ENCODE measurements at places on chromosomes 16 and 17.
A peak's percentile ranks its signal among the peaks of the same experiment; 100 is the strongest.

DNA sequence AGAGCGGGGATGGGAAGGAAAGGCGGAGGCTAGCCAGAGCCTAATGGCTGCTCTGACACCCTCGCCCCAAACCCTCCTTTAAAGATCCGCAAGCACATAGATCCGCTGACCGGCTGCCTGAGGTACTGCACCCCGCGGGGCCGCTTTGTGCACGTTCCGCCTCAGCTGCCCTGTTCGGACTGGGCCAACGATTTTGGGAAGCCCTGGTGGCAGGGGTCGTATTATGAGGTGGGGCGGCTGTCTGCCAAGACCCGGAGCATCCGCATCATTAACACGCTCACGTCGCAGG is 663 bp downstream of the CYB5D1 start:
- DNase-seq: peak; percentile 66

GRCh38 chr16:31876951-31877828 is 3.6 kb downstream of the ZNF267 start:
- DNase-seq: peak; percentile 86

DNA sequence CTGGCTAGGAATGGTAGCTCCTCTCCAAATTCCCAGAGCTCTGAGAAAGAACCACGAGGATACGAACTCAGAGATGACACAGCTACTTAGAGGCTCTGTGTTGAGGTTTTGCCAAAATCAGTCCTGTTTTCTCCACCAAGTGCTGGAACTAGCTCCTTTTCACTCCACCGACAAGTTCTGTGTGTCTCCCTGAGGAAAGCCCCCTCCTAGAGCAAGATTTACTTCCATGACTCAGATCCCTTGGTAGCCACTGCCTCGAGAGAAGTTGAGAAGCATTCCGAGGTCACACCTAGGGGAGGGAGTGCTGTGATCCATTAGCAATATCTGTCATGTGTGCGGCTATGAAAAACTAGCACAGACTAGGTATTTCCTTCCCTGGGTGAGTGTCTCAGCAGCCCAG is 30.6 kb downstream of the IL21R start:
- peak; percentile 82 for DNase-seq

- DNase-seq: peak; percentile 23
Measured at GRCh38 chr16:27779641-27780164, 229.8 kb downstream of the KATNIP start.

DNA sequence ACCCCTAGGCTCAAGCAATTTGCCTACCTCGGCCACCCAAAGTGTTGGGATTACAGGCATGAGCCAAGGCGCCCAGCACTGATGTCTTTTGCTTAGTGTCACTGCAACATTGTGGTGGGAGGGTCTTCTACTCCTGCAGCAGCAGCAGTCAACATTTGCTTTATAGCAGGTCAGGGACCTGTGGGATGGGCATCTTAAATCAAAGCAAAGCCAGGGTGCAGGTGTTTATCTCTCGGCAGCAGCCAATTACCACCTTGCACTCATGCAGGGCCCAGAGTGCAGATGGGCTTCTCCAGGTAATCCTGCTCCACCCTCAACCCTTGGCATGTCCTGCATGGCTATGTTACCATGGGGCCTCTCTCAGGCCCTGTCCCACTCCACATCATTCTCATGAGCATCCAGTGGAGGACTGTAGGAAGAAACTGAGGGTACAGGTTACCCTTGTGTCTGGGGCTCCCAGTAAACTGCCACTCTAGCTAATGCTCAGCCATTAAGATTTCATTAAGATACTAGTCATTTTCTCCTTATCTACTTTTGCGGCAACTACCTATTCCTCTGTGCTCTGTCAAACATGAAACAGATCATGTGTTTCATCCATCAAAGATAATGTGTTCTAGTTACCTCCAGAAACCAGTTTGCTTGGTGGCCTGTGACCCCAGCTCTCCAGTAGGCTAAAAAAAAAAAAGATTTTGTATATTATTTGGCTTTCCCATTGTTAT is 16.8 kb downstream of the ADGRG5 start:
- no peak for DNase-seq

DNA sequence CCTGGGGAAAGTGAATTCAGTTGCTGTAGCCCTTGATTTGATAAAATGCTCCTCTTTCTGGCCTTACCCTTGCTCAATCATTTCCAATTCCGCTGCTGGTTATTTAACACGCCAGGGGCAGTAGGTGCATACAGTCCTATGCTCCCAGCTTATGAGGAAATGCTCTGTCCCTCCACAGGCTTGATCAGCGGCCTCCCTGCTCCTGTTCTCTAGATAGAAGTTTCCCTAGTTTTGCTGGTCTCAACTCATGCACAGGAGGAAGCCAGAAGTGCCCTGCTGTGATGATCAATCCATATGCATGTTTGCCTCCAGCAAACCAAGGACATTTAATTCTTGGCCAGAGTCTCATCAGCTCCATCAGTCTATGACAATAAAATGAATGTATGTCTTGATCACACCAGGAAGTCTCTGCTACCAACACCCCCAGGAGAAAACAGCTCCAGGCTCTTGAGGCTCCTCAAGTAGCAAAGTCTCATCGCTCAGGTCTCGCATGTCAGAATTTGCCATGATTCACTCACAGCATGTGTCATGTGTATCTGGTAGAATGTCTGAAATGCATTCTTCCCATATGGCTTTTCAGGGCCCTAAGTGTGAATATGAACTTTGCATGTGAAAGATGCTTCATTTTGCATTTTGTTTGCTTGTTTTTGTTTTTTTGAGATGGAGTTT is 208.9 kb downstream of the CDH13 start:
- no peak for DNase-seq

DNA sequence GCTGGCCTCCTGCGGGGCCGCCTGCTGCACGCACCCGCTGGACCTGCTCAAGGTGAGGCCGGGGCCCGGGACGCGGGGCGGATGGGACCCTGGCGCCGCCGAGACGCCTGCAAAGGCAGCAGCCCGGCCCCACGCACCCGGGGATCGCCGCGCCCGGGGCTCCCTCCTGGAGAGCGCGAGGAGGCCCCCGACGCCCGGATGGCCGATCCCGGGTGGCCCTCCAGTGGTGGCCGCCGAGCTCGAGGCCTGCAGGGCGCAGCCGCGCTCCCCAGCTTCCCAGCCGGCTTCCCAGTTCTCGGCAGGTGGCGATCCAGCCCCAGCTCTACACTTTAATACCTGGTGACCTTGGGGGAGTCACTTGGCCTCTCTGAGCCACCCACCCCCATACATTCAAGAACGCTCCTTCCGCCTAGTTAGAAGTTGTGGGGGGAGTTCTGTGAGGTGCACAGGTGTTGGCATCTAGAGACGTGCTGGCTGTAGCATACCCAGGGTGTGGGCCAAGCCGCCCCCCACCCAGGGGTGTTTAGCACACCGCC is 452 bp downstream of the SLC25A10 start:
- peak; percentile 36 for DNase-seq

GRCh38 chr17:9958586-9959281 is 53.7 kb upstream of the RCVRN start:
- no peak for DNase-seq

DNA sequence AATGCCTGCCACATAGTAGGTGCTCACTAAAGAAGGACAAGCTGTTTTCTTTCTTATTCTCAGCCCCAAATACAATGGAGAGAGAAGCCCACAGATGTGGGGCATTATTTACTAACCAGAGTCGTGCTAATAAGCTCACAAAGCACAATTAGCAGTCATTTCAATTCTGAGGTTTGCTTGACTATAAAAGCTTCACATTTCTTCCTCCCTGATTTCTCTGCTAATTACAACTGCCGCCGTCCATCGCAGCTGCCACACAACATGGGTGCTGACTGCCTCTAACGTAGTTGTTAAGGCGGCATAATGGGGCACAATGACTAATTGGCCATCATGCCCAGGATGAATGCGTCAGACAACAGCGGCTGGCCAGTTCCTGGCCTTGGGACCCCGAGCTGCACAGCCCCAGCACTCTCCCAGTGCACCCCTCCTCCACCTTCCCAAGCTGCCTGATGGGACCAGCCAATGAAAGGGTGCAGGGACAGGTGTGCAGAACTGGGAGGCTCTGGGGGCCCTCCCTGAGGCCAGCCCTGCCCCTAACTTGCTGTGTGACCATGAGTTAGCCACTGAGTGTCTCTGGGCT is 109.2 kb downstream of the CCT6B start:
- DNase-seq: no peak

DNA sequence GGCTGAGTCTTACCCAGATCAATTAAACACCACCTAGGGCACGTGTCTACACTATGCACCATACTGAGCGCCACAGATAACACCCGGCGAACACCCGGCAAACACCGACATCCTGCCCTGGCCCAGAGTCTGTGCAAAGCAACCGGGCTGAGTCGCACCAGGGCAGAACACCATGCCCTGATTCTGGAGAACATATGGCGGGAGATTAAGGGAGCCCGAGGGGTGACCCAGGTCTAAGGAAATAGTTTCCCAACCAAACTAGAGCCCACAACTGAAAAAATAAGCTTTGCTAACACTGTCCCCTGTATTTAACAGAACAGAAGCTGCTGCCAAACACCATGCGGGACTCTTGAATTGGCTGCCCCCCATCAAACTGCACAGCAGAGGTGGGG is 22.1 kb downstream of the MYO18A start:
- no peak for DNase-seq

- no peak for DNase-seq
Measured at GRCh38 chr16:62100651-62101050, 64.4 kb upstream of the CDH8 start.

DNA sequence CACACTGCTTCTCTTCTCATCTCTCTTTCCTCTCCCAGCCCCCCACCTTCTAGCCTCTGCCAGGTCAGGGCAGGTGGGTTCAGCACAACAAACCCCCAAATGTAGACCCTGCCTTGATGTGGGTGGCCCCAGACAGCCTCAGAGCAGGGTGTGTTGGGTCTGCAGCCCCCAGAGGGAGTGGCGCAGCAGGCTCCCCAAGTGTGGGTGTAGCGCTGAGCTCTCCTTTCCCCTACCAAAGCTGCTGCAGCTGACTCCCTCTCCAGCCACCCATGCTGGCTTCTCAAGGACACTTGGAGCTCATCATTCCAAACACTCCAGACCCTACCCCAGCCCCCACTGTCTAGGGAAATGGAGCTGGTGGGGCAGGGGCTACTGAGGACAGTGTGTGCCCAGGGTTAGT is 27.3 kb downstream of the NLRC3 start:
- DNase-seq: no peak

GRCh38 chr17:45757431-45758218 is 26.5 kb upstream of the CRHR1 start:
- DNase-seq: no peak

- DNase-seq: no peak
Measured at GRCh38 chr16:20928774-20929411, 28.3 kb downstream of the LYRM1 start.

- DNase-seq: no peak
Measured at GRCh38 chr17:17886226-17886625, 49.4 kb upstream of the SREBF1 start.

GRCh38 chr17:82386255-82386831 is 14.8 kb downstream of the UTS2R start:
- no peak for DNase-seq

DNA sequence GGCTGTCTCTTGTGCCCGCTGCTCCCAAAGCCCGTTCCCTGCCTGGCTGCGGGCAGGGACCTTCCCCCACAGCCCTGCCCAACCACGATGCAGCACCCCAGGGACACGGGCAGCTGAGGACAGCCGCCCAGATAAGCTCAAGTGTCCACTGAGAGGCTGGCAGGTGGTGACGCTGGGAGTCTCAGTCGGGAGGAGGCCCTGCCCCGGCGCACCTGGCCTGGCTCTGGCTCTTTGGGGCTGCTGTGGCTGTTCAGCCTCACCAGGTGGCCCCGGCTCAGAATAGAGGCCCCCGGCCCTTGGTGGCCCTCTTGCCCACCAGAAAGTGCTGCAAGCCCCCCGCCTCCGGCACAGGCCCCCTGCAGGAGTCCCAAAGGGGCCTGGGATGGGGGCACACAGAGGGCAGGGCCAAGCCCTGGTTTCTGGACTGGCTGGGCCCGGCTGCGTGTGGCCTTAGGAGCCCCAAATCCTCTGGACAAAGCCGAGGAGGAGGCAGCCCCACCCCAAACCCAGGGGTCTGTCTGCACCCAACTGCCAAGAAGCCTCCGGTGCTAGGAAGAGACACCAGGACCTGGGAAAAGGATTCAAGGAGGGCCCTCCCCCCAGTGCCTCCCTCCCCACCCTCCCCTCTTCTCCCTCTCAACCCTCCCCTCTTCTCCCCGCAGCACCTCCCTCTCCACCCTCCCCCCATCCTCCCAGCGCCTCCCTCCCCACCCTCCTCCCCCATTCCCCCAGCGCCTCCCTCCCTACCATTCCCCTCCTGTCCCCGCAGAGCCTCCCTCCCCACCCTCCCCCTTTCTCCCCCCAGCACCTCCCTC is 5.3 kb downstream of the NTHL1 start:
- no peak for DNase-seq

DNA sequence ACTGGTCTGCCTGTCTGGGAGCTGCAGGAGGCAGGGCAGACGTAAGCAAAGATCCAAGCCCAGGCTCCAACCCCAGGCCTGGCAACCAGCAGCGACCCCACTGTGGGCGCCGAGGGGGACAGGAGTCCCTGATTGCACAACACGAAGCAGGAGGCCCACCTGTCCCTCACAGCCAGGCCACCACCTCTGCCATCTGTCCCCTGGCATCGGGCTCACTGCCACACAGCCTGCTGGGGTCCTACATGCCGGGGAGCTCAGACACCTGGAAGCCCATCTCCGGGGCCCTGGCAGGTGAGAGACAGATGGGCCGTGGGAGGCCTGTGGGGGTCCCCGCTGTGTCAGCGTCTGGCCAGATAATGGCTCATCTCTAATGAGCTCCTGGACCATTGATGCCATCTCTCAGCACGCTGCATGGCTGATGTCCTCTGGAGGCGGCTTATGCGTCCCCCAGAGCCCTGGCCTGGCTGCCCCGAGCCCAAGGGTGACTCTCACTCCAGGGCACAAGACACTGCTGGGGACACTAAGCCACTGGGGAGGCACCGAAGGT is 11.3 kb upstream of the RASD1 start:
- DNase-seq: no peak

DNA sequence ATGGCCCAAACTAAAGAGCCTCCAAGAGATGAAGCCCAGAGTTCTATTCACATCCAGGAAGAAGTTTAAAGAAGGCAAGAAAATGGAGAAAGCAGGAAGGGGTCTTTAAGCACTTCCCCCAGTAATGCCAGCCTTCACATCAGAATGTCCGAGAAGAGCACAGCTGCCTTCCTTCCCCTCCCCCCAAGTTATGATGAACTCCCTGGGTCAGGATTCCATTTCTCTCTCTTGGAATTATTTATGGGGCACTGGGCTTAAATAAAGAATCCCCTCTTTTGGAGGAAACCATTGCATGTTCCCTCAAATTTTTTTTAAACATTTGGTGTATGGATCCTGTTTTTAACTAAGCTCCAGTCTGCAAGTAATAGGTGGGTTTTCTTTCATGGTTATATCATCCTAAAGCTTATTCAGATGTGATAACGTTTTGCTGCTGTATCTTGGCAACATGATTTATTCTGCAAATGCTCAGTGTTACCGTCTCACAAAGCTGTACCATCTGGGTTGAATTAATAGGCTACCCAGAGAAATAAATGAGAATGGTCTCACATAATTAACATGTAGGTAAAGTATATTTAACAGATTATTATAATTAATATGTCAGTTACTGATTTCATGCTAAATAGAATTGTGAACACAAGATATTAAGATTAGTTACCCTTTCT is 160.9 kb upstream of the TOX3 start:
- DNase-seq: no peak

Data from HFFc6 (cell line).